ENCODE measurements at places on chromosomes 4 and X.

DNA sequence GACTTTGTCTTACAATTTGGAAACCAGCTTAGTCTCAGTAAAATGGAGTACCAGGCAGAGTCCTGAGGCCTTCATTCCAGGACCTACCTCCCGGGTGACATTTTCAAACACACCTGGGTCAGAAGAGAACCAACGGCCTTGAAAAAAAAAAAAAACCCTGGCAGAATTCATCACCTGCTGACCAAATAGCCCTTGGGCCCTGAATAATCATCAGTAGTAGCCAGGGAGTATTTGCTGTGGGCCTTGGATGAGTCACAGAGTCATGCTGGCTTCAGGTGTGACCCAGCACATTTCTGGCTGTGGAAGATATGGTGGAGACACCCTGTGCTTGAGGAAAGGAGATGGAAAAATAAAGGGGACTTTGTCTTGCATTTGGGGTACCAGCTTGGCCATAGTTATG lies 92.2 kb downstream of the LPAR4 start:
- no peak for DNase-seq

GRCh38 chr4:139801895-139802294 lies 136.3 kb downstream of the MGST2 start:
- no peak for DNase-seq

GRCh38 chr4:83731609-83732008 lies 195.7 kb downstream of the GPAT3 start:
- DNase-seq, result no peak

DNA sequence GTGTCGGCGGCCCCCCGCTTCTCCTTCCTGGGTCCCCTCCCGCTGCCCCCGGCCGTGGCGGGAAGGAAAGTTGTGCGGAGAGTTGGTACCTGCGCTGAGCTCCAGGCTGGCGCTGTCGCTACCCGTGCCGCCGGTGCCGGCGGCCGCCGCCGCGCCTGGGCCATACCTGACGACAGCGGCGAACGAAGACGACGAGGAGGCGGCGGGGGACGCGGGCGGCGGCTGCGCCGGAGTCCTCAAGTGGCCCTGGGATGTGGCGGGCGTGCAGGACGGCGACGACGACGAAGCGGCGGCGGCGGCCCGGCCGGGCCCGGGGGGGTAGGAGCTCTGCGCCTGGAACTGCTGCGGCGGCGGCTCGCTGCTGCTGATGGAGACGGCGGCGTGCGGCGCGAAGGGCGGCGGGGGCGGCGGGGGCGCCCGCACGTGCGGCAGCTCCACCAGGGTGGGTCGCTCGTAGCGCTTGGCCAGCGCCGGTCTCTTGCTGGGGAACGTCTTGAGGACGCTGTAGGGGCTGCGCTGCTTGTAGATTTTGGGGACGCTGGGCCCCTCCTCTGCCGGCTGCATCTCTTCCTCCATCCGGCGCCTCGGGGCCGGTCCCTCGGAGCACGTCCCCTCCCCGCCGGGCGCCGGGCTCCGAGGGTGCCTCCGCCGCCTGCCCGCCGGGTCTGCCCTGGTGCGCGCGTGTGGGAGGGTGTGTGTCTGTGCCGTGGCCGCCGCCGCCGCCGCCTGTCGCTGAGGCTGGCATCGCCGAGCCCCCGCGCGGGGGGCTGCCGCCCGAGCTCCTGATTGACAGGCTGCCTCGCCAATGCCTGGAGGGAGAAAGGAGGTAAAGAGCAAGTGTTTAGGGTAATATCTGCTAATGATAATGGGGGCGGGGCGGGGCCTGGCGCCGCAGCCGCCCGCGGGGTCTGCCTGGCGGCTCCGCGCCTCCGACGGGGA lies 618 bp downstream of the BEND4 start:
- no peak for DNase-seq

GRCh38 chr4:181853881-181854511 lies 389.2 kb upstream of the TENM3 start:
- DNase-seq, result no peak

GRCh38 chr4:33715841-33716395 lies 2528.4 kb downstream of the ARAP2 start:
- DNase-seq, result no peak

GRCh38 chr4:40564004-40564403 lies 65.7 kb downstream of the RBM47 start:
- DNase-seq, result no peak

DNA sequence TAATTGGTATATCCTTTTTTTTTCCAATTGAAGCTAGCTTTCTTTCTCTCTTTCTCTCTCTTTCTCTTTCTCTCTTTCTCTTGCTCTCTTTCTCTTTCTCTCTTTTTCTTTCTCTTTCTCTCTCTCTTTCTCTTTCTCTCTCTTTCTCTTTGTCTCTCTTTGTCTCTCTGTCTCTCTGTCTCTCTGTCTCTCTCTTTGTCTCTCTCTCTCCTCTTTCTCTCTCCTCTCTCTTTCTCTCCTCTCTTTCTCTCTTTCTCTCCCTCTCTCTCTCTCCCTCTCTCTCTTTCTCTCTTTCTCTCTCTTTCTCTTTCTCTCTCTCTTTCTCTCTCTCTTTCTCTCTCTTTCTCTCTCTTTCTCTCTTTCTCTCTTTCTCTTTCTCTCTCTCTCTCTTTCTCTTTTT lies 66.6 kb downstream of the ASMT start:
- no peak for DNase-seq
